ENCODE measurements at places on chromosomes 7 and 10.

GRCh38 chr10:117004227-117005025 lies 561 bp downstream of the SHTN1 start:
- peak; percentile 84 for DNase-seq

DNA sequence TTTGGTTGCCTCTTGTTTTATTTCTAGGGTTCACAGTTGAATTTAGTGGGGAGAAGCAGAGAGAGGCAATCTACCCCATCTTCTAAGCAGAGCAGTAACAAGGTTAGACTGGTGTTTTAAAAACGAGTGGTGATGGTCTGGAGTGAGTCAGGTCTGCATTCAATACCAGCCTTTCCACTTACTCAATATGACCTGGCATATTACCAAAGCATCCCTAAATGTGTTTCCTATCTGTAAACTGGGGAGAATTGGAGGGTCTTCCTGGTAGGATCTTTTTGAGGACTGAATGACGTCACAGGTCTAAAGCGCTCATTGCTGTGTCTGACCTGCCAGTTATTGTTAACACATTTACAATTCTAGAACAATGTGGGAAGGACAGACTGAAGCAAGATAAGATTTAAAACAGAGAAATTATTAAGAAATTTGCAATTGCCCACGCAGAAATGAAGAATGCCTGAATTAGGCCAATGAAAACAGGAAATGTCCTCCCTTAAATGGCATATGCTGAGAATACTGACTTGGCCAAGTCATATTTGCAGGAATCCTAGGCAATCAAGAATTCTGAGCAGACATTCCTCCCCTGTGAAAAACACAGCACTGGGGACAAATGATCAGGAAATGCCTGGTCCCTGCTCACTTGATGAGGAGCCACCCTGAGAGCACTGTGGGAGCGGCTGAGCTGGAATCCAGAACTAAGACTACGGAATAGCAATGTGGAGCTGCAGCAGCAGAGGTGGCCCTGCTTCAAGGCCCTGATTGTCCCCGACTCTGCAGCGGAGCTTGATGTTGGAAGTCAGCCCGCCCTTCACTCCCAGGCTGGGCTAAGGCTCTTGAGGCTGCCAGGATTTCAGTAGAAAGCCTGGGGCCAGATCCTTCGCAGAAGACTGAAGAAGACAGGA lies 184.5 kb upstream of the CXCL12 start:
- no peak for DNase-seq

DNA sequence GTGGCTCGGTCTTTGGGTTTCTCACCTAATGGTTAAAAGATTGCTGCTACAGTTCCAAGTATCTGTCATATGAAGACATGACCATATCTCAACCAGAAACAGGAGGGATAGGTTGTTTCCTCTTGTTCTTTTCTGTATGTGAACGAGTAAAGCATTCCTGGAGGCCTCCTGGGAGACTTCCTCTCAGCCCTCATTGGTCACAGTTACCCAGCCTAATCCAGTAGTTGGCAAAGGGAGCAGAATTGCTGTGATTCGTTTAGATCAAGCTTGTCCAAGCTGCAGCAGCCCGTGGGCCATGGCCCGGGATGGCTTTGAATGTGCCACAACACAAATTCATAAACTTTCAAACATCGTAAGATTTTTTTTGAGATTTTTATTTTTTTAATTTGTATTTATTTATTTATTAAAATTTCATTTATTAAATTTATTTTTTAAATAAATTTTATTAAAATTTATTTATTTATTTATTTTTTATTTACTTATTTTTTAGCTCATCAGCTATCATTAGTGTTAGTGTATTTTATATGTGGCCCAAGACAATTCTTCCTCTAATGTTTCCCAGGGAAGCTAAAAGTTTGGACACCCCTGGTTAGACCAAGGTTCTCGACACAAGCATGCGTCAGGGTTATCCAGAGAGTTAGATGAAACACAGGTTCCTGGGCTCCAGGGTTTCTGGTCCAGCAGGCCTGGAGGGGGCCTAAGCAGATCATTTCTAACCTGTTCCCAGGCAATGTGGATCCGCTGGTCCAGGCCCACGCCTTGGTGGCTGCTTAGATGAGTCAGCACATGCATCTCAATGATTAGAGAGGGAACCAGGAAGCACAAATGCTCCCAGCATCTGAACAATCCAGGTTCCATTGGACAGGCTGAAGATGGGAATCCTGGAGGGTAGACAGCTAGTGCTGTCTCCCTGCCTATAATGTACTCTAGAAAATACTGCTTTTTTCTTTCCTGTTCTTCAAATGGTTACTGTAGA lies 25.6 kb downstream of the CDC123 start:
- DNase-seq, result no peak

- no peak for DNase-seq
Measured at GRCh38 chr7:47066976-47067614, 514.8 kb downstream of the TNS3 start.

DNA sequence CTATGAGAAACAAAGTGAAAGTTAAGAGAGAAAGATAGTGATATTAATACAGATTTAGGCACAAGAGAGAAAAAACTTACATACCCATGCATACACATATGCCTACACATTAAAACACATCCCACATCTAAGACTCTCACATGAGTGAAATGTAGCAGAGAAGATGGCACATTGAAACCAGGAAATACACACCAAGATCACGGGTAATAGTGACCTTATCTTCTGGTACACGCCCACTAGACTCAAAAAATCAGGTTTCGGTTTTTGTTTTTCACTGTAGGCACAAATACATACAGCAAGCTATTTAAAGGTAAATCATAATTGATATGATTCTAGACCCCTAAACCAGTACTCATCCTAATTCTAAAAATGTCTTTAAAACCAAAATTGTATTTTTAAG lies 225.2 kb upstream of the TAC1 start:
- DNase-seq, result no peak

DNA sequence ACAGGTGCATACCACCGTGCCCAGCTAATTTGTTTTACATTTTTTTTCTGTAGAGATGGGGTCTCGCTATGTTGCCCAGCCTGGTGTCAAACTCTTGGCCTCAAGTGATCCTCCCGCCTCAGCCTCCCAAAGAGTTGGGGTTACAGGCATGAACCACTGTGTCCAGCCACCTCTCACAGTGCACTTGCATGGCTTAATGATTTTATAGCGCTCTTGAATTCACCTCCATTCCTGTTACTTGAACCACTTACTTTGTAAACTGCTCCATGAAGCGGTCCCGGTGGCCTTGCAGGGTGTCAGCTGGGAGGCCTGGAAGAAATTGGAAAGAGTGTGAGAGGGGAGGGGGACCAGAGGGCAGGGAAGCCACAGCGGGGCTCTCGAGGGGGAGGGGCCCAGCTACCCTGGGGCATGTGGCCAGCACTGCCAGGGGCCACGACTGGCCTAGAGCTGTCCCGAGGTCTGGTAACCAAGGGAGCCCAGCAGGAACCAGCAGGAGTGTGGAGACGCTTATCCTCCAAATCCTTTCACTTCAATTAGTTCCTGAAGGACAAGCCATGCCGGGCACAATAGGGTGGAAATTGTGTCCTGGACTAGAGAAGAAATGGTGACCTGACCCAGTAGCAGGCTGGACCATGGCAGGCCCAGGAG lies 76.0 kb downstream of the SPDYE5 start:
- no peak for DNase-seq

- no peak for DNase-seq
Measured at GRCh38 chr10:100024748-100025147, 15.0 kb upstream of the DNMBP start.

DNA sequence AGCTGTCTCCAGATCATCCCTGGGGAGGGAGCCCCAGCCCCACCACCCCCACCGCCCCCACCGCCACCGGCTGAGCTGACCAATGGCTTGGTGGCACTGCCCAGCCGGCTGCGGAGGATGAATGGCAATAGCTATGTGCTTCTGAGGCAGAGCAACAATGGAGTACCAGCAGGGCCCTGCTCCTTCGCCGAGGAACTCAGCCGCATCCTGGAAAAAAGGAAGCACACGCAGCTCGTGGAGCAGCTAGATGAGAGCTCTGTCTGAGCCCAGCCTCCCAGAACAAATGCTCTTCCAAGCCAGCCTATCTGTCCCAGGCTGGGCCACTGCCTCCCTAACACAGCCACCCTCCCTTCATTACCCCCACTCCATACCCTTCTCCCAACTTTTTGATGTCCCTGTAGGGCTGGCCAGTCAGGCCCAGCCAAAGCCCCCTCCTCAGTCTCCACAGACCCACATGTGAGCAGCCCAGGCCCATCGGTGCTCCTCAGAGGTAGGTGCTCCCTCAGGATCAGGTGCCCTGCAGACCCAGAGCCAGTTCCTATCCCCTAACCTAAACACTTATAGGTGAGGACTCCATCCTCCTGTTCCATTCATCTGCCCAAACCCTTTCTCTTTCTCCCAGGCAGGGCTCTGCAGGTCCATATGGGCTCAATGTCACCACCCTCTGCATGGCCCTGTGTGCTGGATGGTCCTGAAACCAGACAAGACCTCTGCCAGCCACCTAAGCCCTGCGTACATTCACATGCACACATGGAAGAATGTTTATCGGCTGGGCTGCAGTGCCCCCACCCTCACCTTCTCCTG lies 3.2 kb downstream of the MRPL43 start:
- no peak for DNase-seq

DNA sequence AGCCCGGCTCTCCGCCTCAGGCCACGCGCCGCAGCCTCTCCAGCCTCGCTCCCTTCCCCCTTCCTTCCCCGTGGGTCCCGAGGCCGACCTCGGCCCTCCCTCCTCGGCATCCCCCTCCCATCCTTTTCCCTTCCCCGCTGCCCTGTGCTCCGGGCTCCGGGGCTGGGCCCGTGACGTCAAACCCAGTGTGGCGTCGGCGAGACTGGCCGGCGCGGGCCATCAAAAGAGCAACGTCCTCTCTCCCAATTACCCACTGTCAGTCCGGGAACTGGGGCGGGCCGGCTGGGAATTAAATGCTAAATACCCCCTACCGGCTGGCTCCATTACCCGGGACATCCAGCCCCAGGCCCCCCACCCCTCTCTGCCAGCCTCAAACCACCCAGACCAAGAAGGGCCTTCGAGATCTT lies 2.6 kb upstream of the GATA3 start:
- no peak for DNase-seq

DNA sequence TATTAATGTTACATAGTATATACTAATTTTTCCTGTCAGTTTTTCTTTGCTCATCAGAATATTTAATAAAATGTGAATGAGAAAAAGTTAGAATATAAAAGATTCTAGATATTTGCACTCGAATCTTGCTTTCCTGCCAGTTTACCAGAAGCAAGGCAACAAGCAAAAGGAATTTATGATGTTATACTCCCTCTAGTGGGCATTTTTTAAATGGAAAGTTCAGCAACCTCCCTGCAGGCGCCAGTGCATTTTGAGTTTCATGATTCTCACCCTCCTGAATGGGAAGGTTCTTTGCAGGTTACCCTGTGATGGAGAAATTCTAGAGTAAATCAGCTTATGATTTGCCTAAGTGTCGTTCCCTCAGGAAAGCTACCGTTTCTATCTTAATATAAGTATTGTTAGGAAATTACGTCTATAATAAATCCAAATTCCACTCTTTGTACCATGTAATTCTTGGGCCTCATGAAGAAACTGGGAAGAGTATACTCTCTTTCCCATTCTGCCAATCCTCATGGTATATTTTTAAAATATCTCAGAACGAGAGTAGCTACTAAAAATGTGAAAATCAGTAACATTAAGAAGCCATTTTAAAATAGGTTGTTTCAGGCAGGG lies 350.0 kb downstream of the CRPPA start:
- DNase-seq, result no peak

- DNase-seq, result no peak
Measured at GRCh38 chr7:113109718-113110117, 8.6 kb downstream of the SMIM30 start.

DNA sequence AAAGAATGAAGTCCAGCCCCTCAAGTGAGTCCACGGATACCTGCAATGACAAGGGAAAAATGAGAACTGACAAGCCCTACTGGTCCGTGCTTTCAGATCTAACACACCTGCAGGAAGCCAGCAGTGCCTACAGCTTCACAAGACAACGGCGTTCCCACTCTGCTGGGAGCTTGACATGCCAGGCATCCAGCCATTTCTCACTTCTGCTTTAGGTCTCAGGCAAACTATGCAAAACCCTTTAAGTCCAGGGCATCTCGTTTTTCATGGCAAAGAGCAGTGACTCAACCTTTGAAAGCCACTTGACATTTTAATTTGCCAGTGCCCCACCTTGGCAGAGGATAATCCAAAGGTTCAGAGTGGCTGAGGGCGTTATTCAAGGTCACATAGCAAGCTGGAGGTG lies 49.1 kb upstream of the GPAM start:
- DNase-seq, result no peak

- no peak for DNase-seq
Measured at GRCh38 chr7:83524277-83525075, 124.5 kb downstream of the SEMA3E start.

DNA sequence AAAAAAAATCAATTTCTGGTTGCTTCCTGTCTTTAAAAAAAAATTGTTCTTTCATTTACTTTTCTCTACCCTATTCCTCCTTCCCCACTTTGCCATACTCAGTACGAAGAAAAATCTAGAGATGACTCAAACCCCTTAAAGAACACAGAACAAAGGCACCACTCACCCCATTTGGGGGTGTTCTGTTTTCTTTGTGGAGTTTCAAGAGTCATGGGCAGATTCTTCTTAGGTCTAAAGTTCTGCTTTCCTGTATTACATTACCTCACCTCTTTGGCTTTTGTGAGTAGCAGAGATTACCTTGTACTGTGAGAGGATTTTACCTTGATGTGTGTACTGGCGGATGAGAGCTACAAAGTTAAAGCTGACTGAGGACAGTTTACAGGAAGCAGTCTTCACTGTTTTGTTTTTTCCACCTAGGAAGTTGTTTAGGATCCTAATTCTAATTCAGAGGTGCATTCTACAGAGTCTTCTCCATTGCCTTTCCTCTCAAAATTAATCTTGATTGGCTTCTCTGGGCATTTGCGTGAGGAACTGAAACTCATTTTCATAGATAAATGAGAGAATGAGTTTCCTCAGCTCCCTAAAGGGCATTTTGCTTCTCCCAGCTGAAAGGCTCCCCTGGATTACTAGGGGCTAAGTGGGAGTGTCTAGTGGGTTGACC lies 20.7 kb downstream of the AVL9 start:
- DNase-seq, result no peak

DNA sequence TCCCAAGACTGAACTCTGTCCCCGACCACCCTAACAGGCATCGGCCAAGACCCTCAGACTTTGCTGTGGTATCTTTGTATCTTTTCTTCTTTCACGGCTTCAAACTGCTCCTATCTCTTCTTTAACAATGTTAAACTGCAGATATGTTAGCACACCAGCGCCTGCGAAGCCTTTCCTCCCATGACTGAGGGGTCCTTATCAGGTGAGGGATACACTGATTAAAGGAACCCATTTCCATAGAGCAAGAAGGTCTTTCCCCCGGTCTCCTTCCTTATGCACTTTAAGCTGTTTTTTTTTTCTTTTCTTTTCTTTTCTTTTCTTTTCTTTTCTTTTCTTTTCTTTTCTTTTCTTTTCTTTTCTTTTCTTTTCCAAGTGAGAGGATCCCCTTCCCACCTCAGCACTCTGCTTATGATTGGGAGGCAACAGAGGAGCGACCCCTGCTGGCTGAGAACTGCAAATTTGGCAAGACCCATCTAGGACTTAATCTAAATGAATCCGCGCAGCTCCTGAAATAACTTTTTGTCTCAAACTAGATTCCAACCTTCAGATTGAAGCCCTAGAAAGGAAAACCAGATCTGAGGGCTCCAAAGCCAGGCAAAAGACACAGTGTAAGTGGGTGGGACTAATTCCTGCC lies 109.9 kb downstream of the ITGB8 start:
- no peak for DNase-seq

Data from left lobe of liver (tissue), 2 donors.